DMS79 treated with DMSO at 0.1 percent for 48 hours (cell line): ENCODE measurements at places on chromosomes 1 and 21.

GRCh38 chr1:56397811-56398231, 181.5 kb downstream of the PLPP3 start:
- DNase-seq, result no peak

DNA sequence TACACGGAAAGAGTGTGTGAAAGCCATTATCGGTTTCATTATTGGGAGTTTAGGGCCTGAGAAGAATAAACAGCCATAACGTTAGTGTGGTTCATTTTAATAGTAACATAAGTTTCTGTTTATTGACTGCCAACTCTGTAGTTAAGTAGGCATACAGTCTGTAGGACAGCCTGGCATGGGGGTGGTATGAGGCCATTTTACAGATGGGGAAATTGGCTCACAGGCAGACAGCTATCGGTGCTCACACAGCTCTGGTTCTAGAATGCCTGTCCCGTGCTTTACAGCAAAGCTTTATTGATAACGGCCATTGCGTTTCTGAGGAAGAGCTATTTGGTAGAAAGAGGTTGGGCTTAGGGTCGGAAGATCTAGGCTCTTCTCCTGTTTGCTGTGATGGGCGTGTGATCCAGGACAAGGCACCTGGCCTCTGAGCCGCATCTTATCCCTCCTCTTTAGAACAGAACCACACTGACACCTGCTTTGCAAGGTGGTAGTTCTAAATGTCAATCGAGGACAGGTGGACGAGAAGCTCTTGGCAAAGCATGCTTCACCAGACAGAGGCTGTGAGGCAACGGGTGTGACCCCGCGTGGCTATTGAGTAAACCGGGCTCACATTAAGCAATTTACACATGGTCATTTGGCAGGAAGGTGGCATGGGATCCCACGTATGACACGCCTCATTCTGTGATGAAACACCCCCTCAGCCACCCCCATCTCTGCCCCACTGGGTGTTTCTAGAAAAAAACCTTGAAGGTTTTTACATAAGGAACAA, 14.9 kb downstream of the ETS2 start:
- no peak for DNase-seq

DNA sequence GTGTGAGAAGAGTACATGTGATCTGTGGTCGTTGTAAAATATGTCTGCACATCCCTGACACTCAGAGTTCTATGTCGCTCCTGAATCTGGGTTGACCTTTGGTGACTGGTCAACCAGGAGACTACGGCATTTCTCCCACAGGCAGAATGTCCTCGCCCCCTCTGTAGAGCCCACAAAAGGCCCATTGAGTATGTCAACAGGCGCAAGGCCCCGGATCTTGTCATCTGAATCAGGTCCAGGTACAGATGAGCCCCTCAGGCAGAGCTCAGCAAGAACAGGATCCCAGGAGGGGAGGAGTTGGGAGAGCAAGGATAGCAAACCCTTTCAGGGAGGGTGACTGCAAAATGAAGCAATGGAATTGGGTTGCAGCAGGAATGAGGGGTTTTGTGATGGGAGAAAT, 126.5 kb downstream of the MATN1 start:
- no peak for DNase-seq

DNA sequence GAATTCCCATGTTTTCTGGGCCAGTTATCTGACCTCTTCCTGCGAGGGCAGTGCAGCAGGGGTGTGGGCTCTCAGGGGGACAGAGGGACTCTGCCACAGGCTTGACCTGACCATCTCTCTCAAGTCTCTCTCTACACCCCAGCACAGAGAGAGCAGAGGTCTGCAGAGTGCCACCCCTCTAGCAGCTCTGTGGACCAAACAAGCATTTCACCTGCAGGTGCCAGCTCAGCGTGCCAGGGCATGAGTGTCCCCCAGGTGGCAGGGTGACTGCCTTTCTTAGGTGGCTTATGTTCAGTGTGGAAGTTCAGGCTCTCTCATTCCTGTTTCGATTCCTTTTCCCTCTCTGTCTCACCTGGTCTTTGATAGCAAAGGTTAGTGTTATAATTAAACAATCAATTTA, 191.3 kb downstream of the CACNA1E start:
- peak; percentile 19 for DNase-seq

GRCh38 chr1:171344473-171344820, 30.5 kb downstream of the FMO4 start:
- DNase-seq, result no peak

DNA sequence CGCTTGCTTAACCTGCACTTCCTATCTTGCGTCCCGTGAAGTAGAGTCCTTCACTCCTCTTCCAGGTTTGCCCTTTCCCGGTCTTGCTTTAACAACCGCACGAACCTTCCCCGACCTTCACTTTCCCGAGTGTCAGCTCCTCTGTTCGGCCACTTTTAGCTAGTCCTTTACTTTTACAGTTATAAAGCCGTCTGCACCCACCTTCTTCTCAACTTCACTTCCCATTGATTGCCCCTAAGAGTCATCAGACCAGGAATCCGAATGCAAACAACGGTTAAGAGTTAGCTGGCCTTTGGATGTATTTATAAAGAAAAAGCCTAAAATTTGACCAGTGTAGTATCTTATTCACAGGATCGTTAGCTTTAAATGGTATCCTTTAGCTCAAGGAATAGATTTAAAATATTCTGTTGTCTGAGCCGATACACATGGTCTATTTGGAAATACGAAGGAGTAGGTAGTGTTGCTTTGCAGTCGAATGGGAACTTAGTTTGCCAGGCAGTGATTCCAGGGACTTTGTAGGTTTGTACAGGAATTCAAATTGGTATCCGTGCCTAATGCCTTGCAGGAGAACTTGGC, 1.4 kb downstream of the PPP2R5A start:
- DNase-seq, result peak; percentile 42

DNA sequence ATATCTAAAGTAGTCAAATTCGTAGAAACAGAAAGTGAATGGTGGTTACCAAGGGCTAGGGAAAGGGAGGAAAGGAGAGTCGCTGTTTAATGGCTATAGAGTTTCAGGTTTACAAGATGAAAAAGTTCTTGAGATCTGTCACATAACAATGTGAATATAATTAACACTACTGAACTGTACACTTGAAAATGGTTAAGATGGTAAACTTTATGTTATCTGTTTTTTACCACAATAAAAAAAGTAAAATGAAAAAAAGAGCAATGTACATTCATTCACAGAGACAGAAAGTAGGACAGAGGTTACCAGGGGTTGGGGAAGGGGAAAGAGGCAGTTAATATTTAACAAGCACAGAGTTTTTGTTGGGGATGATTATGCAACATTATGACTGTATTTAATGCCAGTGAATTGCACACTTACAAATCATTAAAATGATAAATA, 53.3 kb upstream of the SEC16B start:
- no peak for DNase-seq

GRCh38 chr1:244642526-244642925, 10.4 kb upstream of the DESI2 start:
- DNase-seq, result no peak

GRCh38 chr1:55965981-55966461, 613.3 kb downstream of the PLPP3 start:
- DNase-seq, result no peak

DNA sequence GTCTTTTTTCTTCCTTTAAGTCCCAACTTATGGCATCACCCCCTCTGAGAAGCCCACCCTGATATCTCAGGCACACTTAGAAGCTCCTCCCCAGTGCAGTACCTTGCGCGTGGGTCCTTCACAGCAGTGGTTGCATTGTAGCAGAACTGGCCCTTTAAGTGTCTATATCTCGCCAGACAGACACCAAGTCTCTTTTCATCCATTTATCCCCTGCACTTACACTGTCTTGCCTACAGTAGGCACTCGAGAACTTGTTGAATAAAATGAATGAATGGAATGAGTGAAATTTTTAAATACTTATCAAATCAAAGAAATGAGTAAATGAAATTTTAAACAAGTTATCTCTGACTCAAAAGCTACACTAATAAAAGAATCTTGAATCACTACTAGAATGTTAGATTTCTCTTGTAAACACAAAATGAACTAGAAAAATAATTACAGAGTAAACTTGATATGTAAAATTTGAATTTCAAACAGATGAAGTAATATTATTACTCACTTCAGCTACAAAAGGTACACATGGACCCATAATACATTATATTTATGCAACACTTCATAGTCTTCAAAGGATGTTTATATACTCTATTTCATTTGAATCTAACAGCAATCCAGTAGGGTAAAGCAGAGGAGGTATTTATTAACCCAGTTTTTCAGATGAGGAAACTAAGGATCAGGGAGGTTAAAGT, 54.7 kb upstream of the MAN1A2 start:
- DNase-seq, result no peak

DNA sequence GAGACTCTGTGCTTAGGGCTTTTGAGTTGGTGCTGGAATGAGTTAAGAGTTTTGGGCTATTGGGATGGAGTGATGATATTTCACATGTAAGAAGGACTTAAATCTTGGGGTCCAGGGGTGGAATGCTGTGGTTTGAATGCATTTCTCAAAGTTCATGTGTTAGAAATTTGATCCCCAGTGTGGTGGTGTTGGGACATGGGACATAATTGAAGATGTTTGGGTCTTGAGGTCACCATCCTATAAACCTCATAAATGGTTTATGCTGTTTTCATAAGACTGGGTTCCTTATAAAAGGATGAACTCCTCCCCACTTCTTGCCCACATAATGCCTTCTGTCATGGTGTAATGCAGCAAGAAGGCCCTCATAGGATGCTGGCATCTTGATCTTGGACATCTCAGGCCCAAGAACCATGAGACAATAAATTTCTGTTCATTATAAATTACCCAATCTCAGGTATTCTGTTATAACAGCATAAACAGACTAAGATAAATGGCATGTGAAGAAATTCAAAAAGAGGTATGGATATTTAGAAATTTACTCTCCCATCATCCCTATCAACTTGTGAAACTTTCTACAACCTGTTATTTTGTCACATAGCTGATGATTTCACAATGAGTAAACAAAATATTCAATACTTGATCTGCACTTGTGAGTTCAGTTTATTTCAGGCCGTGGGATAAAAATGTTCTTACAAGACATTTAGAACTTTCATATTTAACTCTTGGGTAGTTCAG, 48.0 kb upstream of the NEK7 start:
- no peak for DNase-seq

DNA sequence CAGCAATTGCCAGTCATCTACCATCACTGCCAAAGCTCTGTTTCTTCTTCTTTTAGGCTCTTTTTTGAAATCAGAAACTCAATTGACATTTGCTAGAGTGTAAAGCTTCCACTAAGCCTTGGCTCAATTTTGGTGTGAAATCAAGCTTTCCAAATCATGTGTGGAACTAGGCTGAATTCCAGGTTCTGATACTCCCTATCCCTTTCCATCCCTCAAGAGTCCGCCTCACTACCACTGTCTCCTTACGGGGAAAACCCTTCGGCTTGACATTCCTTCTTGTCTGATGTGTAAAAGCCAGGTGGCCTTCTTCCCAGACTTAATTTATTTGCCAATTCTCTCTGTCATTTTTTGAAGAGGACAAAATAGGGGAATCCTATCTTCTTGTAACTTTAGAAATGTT, 47.2 kb upstream of the PRMT6 start:
- no peak for DNase-seq

GRCh38 chr1:114833421-114833820, 21.2 kb upstream of the SYCP1 start:
- no peak for DNase-seq

DNA sequence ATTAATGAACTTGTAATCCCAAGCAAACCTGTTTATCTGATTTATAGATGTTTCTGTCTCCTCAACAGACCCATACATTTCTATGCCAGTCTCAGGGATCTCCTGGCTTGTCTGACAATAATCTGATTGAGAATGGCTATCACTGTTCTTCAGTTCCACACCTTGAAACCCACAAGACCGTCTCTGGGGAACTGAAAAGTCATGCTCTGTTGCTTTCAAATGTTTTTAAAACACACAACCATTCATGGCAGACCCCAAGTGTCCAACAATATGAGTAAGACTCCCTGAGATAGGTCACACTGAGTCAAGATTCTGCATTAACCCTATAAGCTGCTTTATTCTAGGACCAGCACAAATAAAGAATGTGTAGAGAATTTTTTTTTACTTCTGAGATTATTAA, 611.2 kb upstream of the PLXNA2 start:
- peak; percentile 19 for DNase-seq

DNA sequence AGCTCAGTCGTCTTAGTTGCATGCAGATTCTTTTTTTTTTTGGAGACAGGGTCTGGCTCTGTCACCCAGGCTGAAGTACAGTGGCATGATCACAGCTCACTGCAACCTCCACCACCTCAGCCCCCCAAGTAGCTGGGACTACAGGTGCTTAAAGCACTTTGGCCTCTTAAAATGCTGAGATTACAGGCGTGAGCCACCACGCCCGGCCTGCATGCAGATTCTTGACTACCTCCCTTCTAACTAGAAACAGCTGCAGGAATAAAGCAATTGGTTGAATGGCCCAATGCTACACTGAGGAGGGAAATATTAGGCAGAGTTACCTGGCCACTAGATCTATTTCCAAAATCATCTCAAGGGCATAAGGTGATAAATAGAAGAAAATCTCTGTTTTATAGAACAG, 29.5 kb upstream of the TTC39A start:
- DNase-seq, result no peak

DNA sequence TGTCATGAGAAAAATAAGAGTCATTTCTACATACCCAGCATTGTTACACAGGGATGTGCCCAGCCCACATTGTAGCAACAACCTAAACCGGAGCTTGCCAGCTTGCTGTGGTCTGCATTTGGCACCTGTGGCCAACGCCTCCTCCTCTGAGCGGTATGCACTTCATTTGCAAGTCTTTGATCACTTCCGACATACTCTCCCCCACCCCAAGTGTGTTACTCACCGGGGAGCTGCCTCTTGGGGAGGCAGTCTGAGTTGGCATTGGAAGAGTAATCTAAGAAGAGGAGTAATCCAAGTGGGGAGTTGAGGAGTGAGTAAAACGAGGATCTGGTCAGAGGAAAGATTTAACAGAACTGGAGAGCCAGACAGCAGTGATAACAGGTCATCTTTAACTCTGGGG, 3.8 kb downstream of the BCL9 start:
- DNase-seq, result peak; percentile 4

DNA sequence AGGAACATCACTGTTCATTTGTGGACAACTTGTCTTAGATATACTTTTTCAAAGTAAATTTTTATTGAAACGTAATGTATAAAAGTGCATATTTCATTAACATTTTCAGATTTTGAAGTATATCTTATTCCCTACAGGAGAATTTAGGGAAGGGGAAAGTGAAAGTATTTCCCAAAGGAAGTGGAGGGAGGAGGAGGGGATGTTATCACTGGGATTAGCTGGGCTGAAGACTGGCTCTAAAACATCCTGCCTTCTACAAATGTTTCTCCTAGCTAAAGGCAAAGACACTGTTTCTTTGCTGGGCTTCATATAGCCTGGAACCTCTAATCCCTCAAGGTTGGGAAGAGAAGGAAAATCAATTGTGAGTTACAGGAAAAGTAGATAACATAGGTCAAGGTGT, 7.1 kb upstream of the ZNF697 start:
- DNase-seq, result no peak
